ENCODE measurements at places on chromosomes 13 and 19.

- DNase-seq = no peak
Measured at GRCh38 chr13:94993616-94994015, 281.3 kb upstream of the SOX21 start.

- DNase-seq = no peak
Measured at GRCh38 chr13:46797501-46798237, 708 bp upstream of the ESD start.

DNA sequence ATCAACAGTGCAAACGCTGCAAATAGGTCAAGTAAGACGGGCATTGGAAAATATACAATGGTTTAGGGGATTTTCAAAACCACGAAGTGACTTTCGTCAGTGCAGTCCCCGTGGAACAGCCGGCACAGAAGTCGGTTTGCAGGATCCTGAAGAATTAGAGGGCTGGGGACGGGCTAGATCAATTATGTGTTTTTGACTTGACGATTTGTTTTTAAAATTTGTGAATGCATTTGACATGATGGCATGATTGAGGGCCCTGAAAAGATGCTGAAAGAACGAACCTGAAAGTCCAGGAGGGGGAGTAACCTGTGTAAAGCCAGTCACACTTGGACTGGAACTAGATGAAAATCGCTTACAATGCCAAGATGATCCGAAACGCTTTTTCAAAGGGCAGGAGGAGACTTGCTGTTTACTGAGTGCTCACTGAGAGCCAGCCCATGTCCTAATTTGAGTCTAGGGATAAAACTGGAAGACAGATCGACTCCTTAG, 8.9 kb upstream of the DGKH start:
- no peak for DNase-seq

DNA sequence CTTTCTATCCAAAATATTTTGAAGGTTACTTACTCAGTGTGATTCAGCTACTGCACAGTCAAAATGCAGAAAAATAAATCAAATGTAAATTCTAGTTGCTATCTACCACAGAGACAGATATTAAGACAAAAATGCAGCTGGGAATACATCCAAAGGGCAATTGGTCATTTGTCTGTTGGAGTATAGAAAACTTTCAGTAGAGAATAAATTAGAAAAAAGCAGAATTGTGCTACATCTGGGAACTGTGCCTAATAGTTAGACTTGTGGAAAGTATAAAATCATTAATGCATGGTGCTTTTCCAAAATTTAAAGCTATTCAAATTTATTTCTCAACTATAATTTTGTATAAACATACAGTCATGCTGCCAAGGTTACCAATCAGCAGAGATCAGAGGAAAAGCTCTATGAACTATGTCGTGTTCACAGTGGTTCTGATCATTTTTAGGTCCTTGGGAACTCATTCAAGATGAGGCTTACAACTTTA, 1635.8 kb downstream of the PCDH9 start:
- DNase-seq = peak; percentile 92

DNA sequence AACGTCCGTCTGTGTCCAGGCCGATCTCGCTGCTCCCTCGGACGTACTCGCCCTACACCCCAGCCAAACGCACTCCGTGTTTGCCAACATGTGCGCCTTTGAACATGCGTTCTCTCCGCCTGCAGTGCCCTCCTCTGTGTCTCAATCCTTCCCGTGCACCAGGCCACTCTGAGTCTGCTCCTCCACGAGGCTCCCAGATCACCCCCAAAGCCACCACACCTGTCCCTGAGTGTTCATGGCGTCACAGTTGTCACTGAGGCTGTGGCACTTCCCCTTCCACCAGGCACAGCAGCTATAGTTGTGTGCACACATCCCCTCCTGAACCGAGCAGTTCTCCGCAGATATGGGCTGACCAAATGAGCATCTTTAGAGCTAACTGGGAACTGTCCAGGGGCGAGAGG, 35.6 kb downstream of the RASA3 start:
- DNase-seq = no peak

- no peak for DNase-seq
Measured at GRCh38 chr19:39004403-39004802, 27.9 kb downstream of the FBXO27 start.

GRCh38 chr13:47109028-47109427, 212.2 kb upstream of the HTR2A start:
- DNase-seq = peak; percentile 24

All from EH (cell line).